ENCODE measurements at places on chromosomes 4 and X. TPM values are rescaled to one million over a fixed set of nuclear protein-coding genes. Genes with fewer than 3 reads are reported as not detected.

Gene ARX
- not detected for total RNA-seq

Gene CXCL11
- 0.48 TPM for total RNA-seq

Gene NUDT10
- 0.11 TPM for total RNA-seq

Gene SULT1E1
- total RNA-seq = not detected

Gene GPR173
- total RNA-seq = not detected

Gene DAPP1
- total RNA-seq = 30.0 TPM

Gene TBX22
- not detected for total RNA-seq

Gene POU3F4
- total RNA-seq = not detected

Gene SSX1
- total RNA-seq = not detected

Gene TRIM2
- total RNA-seq = 0.23 TPM

Gene ZBTB33
- 12.6 TPM for total RNA-seq

Gene HSFX2
- total RNA-seq = 0.52 TPM

Gene MAGEB2
- not detected for total RNA-seq

Gene ADH1A
- not detected for total RNA-seq

Gene LDB2
- total RNA-seq = not detected

Gene PNMA6F
- total RNA-seq = not detected

Gene ZNF827
- total RNA-seq = 17.2 TPM

Gene PF4V1
- total RNA-seq = not detected

Gene TKTL1
- 1.0 TPM for total RNA-seq

Gene TMPRSS11A
- not detected for total RNA-seq

Gene DHX15
- 207 TPM for total RNA-seq

Gene MYL5
- total RNA-seq = 22.4 TPM

Gene TMSB15C
- total RNA-seq = 3.9 TPM

Gene SPACA5
- not detected for total RNA-seq

Gene FAAH2
- 4.2 TPM for total RNA-seq

Gene GUCY1A1
- not detected for total RNA-seq

Gene CORIN
- not detected for total RNA-seq

Gene MTNR1A
- total RNA-seq = not detected

Gene SMIM10L2A
- 0.48 TPM for total RNA-seq

Gene HTRA3
- total RNA-seq = not detected
